ENCODE measurements at places on chromosomes 6 and 20.
A peak's percentile ranks its signal among the peaks of the same experiment; 100 is the strongest.

DNA sequence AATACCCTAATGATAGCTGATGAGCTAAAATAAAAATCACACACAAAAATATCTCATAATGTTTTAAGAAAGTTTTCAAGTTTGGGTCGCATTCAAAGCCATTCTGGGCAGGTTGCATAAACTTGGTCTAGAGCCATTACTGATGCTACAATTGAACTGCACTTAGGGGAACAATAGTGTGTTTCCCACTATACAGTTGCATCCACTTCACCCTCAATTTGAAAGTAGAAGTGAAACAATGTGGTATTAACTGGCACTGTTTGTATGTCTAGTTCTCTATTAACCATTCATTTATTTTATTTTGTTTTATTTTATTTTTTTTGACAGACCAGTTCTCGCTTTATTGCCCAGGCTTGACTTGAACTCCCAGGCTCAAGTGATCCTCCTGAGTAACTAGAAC, 23.0 kb upstream of the STK38 start:
- DNase-seq = no peak

DNA sequence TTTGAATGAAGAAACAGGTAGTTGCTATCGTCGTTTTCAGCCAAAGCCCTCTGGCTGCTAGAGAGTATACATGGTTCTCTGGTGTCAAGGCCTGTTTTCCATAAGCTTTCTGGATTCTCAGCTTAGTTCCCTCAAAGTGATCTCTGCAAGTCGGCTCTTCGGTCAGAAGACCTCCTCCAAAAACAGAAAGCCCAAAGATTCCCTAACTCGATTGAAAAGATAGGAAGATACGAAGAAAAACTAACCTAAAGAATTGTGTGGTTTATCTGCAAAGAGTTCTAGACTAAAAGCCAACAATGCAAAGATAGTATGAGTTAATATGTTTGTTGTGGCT, 545 bp upstream of the ASCC3 start:
- DNase-seq = no peak

DNA sequence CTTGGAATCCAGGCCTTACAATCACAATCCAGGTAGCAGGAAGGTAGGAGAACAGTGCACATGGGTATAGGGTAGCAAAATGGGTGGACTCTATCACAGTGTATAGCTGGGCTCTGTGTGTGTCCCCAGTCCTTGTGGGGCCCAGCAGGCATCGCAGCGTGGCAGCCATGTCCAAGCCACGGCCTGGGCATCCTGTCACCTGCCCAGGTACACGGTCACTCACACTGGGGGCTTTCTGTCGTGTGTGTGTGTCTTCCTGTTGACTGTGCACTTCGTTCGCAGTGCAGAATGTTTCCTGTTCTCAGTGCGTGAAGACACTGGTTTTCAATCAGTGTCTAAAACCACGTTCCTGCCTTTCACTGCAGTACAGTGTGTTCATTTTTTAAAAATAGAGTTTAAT, 523.2 kb upstream of the JARID2 start:
- DNase-seq = no peak

- no peak for DNase-seq
Observed at GRCh38 chr6:94071835-94072234, 652.5 kb upstream of the EPHA7 start.

GRCh38 chr6:106751501-106752252, 122.3 kb downstream of the QRSL1 start:
- DNase-seq = no peak

- DNase-seq = no peak
Observed at GRCh38 chr6:41049521-41049920, 3.5 kb upstream of the APOBEC2 start.

DNA sequence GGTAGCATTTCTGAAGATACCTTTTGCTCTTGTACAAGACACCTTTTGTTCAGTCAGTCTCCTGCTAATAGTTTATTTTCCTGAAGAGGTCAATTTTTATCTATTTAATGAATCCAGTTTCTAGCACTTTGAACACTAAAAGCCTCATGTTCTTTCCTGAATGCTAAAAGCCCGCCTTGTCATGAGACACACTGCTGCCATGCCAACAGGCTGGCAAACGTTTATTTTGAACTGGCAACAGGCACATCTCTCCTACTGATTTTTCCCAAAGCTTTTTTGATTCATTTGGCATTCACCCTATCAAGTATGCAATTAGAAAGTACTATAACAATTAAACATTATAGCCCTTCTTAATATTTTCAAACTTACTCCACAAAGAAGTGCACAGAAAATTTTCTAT, 421.2 kb upstream of the EYS start:
- DNase-seq = no peak

- no peak for DNase-seq
Observed at GRCh38 chr6:89287351-89288028, 27.6 kb downstream of the GABRR2 start.

DNA sequence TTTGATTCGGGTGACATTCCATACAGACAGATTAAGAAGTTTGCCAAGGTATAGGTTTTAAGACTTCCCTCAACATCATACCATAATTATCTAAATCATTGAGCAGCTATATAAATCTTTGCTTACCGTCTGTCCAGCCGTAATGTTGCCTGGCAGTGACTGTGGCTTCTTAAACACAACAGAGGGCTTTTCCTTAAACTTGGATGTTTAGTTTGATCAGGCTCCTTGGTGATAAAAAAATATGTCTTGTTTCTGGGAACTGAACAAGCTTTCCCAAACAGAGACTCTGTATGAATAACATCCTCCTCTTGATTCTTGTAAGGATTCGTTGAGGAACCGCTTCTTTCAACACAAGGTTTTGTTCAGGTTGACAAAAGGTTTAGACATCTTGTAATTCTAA, 130.9 kb downstream of the QKI start:
- DNase-seq = no peak

DNA sequence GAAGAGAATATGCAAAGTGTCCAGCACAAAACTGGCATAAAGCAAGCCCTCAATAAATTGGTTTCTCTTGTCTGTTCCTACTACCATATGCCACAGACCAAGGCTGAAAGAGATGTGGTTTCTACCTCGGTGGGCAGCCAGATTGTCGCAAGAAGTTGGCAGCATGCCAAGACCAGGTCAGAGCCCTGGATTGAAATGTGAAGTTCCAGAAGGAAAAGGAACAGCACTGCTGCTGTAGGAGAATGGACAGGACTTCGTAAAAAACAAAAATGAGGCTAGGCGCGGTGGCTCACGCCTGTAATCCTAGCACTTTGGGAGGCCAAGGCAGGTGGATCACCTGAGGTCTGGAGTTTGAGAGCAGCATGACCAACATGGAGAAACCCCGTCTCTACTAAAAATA, 22.1 kb downstream of the MRPL14 start:
- no peak for DNase-seq

- no peak for DNase-seq
Observed at GRCh38 chr6:27669295-27669623, 196.4 kb upstream of the ZNF184 start.

DNA sequence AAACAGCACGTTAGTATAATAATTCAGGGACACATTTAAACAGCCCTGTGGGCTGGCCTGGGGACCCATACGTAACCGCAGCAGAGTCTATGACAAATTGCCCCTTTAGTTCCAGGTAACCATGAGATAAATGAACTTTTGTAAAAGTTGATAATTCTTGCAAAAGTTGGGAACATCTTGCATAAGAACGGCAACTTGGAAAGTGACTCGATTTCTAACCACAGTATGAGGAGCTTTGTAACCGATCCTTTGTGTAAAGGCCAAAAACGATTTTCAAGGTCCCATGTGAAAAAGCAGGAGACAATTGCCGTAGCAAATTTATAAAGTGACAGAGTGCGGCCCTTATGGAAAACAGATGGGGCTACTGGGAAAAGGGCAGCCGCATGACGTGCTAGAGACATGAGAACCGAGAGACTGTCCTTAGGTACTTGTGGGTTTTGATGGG, 81.6 kb downstream of the PSMG4 start:
- no peak for DNase-seq

GRCh38 chr20:9015984-9016324, 52.9 kb upstream of the PLCB4 start:
- no peak for DNase-seq

GRCh38 chr20:4335722-4336121, 320.4 kb upstream of the RNF24 start:
- DNase-seq = no peak

DNA sequence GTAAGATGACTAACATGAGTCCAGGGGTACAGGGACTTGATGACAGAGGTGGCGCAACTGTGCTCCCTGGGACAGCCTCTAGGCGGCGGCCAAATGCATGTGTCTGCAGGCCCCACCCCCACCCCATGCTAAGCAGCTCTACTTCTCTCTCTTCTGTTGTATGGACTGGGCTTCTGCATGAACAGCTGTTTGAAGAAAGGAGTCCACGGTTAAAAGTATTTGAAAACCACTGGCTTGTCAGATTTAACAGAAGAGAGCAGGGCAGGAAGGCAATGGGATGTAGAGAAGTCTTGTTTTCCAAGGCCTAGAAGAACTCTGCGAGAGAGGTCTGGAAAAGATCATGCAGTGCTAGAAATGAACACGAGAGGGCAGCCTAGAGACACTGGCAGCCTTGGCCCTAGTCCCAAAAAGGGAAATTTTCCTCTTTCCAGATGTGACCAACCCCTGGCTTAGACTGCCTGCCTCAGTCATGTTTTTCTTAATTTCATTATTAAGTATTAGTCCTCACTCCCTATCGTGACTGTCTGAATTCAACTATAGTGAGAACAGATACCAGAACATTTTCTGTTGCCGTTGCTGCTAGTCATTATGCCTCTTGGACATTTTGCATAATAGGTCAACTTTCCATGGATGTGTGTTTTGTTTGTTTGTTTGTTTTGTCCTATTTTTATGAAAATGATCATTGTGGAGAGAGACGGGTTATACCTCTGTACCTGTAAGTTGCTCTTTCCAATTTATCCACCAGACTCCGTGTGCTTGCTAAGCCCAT, 265.0 kb downstream of the ADGRG6 start:
- DNase-seq = peak; percentile 33

DNA sequence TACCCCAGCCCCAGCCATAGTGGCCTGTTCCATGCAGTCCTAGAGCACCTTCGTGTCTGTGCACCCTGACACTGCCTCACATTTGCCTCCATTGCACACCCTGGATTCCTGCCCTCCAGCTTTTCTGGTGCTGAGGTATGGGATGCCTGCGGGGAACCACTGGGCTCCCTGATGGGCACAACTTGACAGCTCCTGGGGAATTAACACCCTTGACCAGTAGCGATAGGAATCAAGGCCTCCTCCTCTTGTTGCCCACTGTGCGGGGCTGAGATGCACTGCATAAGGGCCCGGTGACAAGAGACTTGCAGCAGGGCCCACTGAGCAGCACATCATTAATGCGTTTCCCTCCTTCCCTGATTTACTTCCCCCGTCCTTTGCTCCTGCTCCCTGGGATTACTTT, 235.6 kb upstream of the MOCS1 start:
- no peak for DNase-seq

GRCh38 chr6:136058852-136059251, 191.3 kb downstream of the MTFR2 start:
- no peak for DNase-seq

GRCh38 chr6:48032151-48032550, 78.8 kb downstream of the PTCHD4 start:
- DNase-seq = peak; percentile 68

DNA sequence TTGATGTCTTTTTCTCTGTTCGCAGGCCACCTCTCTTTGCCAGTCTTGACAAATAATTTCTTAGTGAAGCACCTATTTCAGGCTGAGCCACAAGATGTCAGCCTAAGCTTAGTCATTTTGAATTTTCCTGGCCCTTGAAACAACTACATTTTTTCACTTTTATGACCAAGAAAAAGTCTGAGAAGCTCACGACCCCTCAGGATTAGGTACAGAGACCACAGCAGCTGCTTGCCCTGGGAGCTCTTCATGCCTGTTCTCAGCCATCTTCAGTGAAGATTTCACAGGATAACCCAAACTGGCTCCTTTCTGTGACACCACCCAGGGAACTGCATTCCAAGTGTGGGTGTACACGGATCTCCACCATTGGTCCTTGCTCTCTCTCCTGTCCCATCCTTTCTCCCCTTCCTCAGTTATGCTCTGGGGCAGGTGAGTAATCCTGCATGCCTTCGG, 38.4 kb upstream of the SPTLC3 start:
- DNase-seq = peak; percentile 19

DNA sequence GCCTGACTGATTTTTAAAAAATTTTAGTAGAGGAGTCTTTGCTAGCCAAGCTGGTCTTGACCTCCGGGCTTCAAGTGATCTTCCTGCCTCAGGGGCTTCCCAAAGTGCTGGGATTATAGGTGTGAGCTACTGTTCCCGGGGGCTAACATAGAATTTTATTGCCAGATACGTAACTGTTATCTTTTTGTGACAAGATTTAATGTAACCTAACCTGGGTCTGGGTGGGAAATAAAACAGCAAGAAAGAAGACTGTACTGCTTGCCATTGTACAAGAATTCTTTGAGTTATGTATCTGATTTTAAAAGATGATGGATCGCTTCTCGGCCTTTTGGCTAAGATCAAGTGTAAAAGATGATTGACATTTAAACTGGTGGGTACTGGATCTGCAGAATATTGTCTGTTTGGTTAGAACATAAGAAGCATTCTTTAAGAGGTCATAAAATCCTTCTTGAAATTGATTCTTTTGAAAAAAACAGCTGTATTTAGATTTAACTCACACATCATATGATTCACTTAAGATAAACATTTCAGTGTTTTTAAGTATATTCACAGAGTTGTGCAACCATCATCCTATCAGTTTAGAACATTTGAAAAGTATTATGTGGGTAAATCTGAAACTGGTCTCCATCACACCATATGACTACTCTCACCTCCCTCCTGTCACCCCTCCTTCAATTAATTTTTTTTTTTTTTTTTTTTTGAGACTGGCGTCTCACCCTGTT, 21.6 kb downstream of the TPX2 start:
- DNase-seq = no peak

DNA sequence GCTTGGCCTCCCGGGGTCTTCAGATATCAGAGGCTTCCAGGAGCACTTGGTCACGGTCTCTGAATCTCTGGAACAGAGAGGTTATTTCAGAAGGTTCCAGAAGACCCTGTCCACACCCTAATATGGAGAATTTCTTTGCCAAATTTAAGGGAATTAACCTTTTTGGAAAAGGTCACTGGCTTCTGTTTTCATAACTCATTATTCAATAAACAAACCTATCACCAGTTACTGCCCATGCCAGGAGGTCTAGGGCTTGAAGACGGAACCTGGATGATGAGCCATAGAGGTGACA, 507 bp upstream of the CST4 start:
- no peak for DNase-seq

GRCh38 chr20:45833883-45834796, 541 bp downstream of the SNX21 start:
- DNase-seq = no peak

DNA sequence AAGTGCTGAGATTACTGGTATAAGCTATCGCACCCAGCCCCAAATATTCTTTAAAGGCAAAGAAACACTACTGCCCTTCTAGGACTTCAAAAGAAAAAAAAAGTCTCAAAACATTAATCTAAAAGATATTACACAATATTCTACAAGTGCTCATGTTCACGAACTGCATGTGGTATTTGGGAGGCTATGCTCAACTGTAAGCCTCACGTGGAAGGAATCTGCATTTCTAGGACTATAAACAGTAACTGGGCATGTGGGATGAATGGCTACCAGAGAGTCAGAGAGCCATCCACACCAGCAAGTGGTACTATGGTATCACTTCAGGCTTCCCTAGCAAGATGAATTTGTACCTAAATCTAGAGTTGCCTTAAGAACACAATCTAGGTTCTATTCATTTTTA, 50.0 kb downstream of the FKBP5 start:
- no peak for DNase-seq

GRCh38 chr20:49420811-49421295, 61.6 kb downstream of the KCNB1 start:
- DNase-seq = no peak
